ENCODE measurements at places on chromosomes 11 and 22.

GRCh38 chr11:71489311-71490043 lies 36.5 kb downstream of the NADSYN1 start:
- DNase-seq = no peak

DNA sequence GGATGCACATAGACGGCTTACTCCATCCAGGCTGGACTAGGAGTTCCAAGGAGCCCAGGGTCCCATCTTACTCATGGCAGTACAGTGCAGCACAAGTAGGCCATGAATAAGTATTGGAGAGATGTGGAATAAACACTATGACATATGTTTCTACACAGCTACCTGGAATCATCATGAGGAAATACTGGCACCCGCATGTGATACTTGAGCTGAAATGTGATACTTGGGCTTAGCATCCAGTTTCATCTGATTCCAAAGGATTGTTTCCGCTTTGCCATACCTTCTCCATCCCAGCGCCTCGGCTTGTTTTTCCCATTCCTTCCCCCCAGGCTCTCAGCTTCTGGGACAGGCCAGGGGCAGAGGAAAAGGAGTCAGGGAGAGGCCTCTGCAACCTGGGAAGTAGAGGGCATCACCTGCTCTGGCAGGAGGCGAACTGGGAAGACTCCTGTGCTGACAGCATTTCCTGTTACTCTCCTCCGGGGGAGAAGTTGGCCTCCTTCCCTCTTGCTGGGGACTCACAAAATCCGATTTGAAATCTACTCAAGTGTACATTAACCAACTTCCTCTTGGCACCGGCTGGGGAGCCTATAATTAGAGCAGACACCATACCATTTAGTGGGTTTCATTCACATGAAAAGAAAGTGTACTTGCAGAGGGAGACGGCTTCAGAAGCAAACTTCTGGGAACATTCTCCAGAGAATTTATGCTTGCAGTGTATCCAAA lies 187.8 kb downstream of the MIAT start:
- DNase-seq = no peak

- DNase-seq = no peak
Observed at GRCh38 chr22:49013707-49014106, 814.0 kb downstream of the BRD1 start.

- DNase-seq = no peak
Observed at GRCh38 chr22:47789171-47789570, 1026.7 kb downstream of the TBC1D22A start.

GRCh38 chr11:34433899-34434298 lies 4.8 kb upstream of the CAT start:
- no peak for DNase-seq

- no peak for DNase-seq
Observed at GRCh38 chr11:29027436-29027835, 919.2 kb downstream of the METTL15 start.

DNA sequence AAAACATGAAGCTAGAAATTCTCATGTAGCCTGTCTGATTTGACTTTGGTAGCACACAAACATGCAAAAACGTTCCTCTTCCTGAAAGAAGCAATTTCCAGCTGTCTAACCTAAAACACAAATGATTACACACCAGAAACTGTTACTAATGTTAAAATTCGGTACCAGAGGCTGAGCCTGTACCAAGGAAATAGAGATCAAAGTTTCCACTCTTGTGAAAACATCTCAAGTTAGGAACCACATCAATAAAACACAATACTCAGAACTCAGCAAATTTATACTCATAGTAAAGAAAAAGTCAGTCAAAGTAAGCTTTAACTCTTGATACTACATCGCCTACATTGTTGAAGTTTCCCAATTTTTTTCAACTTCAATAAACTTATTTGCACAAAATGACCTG lies 107.8 kb downstream of the FCHSD2 start:
- no peak for DNase-seq

DNA sequence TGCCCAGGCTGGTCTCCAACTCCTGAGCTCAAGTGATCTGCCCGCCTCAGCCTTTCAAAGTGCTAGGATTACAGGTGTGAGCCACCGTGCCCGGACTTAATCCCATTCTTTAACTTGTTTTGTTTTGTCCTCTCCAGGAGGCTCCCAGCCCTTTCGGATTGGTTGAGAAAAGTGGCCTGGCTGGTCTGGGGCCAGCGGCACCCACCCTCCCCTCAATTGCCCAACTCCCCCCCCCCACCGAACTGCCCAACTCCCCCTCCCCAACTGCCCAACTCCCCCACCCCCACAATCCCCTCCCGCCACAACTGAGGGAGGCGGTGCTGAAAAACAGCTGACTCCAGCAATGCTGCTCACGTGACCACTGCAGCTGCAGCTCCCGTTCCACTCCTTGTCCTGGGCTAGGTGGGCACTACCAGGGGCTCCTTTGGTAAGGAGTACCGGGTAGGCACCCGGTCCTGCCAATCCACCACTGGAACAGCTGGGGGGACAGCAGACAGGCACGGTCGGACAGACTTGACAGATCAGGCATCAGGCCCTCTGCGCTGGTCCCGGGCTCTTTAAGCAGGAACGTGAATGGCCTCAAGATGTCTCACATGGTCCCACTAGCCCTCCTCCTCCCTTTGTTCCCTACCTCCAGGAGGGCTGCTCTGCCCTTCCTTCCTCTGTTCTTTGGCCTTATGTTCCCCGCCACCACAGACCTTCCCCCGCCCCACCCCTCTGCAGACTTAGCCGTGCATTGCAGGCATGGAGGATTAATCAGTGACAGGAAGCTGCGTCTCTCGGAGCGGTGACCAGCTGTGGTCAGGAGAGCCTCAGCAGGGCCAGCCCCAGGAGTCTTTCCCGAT lies at the start of gene TCN2:
TCN2 (plus strand) TSS at position 720 of the 845 bp plus-strand sequence. CDS start 158 bp downstream, outside the sequence.
- DNase-seq = no peak

GRCh38 chr11:18844753-18845367 lies 53.3 kb upstream of the PTPN5 start:
- no peak for DNase-seq

DNA sequence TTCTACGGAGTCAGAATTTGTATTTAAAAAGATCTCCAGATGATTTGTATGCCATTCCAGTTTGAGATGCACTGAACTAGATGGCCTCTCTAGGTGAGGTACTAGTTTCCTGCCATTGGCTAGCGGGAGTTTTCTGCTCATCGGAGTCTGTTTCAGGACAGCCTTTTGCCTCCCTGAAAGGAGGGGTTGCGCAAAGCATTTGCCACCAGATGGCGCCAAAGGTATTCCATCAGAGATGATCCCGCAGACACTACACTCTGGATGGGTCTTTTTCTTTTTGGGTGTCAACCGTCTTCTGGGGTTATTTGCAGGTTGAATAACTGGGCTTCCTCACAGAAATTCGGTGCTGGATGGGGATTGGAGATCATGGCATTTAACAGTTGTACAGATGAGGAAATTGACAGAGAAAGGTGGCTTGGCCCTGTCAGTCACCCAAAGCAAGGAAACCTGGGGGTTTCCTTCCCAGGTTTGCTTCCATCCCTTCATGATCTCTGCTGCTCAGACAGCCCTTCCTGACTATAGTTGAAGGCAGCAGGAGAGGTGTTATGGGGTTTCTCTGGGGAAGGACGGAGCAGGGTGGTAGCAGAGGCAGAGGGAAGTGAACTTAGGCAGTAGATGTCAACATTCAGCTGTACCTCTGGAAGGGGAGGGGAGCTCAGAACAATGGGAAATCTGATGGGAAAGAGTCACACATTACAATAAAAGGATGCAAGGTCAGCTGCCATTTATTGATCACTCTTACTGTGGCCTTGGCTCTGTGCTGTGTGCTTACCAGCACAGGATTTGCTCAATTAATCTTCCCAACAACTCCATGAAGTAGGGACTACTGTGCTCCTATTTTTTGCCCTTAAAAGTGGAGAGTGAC lies 81.6 kb downstream of the CCDC81 start:
- DNase-seq = peak; percentile 7

- DNase-seq = no peak
Observed at GRCh38 chr11:93849201-93849600, 1.2 kb downstream of the VSTM5 start.

- DNase-seq = no peak
Observed at GRCh38 chr22:42344361-42344905, 74.0 kb upstream of the TCF20 start.

DNA sequence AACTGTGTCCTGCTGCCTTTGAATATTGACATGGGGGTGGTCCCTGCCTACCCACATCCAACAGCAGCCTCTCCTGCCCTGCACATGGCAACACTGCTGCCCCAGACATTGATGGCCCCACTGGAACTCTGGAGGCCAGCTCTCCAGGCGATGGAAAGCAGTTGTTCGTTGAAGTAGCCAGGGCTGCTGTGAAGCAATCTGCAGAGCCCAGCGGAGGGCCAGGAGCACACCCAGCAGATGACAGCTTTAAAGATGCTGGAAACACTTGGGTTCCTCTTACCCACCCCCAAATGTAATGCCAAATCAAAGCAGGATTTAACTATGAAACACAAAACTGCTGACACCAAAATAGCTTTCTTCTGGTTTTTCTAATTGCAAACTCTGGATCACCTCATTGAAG lies 165.6 kb upstream of the NAV2 start:
- no peak for DNase-seq

- DNase-seq = no peak
Observed at GRCh38 chr22:26679003-26679629, 21.7 kb downstream of the MIAT start.

DNA sequence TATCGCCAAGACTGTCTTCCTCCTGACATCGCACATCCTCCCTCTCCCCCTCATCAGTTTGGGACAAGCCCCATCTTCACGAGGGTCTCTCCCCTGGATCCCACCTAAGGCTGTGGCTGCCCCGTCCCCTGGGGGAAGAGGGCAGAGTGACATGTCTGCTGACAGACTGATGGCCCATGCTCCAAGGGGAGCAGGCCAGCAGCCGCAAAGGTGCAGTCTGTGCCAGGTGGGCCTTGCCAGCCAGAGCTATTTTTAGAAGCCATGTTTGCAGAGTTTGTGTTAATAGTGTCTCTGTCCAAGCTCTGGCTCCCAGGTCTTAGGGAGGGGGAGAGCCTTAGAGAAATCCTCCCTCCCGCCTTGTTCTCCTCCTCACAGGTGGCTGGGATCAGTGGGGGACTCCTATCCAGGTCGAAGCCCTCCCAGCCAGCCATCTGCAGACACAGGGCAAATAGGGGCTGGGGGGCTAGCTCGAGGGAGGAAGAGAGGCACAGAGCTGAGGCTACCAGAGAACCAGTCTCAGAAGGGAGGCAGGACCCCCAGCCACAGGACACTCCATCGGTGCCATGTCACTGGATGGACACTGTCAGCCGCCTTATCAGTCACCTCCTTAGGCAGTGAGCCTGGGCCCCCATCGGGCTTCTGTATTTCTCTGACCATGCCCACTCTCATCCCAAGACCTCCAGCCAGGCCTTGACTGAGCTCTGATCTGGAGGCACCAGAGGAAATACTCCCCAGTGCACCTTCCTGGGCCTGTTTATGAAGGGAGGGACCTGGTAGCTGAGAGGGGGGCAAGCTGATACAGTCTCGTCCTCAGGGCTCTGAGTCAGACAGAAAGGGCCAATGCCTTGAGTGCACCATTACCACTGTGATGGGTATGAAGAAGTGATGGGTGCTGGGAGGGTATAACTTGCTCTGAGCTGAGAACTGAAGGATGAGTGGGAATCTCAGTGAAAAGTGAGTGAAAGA lies 49.3 kb downstream of the CHRDL2 start:
- DNase-seq = no peak

DNA sequence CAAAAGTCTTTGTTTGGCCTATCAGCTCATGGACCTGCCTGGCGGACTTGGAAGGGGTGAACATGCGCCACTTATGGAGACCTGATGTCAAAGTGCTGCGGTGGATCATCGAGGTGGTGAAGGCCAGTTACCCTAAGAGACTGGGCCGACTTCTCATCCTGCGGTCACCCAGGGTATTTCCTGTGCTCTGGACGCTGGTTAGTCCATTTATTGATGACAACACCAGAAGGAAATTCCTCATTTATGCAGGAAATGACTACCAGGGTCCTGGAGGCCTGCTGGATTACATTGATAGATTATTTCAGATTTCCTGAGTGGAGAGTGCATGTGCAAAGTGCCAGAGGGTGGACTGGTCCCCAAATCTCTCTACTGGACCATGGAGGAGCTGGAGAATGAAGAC lies 17.9 kb downstream of the ALKBH3 start:
- DNase-seq = no peak

All from NCI-H1436 treated with DMSO at 0.1 percent for 48 hours (cell line).